Sigmoid colon (tissue), 7 donors: ENCODE measurements at places on chromosomes 11 and 22. TPM values are rescaled to one million over a fixed set of nuclear protein-coding genes. Genes with fewer than 3 reads are reported as not detected.

NRXN2 gene
- 8.4 TPM for total RNA-seq

DNA sequence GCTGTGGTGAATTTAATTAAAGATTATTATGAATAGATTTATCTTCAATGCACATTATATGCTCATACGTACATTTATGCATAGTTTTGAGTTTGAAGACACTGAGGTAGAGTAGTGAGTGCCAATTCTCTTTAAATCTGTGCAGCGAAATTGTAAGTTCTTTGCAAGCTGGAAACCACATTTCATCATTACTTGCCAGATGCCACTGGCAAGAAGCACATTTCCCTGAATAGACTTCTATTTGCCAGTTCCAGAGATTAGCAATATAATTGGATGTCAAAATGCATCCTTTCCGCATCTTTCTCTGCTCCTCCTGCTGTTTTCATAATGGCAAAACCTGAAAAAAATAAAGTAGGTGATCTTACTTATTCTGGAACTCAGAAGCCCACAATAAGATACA, 448.0 kb downstream of the LUZP2 start:
- no peak overlapping the region for H3K4me3 ChIP-seq
- no peaks in the 10 kb centered on the region for H3K27me3 ChIP-seq
- no peaks in the 10 kb centered on the region for H3K4me1 ChIP-seq
- no peak overlapping the region for H3K27ac ChIP-seq
- no peaks in the 10 kb centered on the region for H3K36me3 ChIP-seq
- no peak for DNase-seq

- H3K4me1 ChIP-seq = peaks cover 10% of the 10 kb centered on the region
- H3K27ac ChIP-seq = no peak overlapping the region
- no peaks in the 10 kb centered on the region for H3K36me3 ChIP-seq
- H3K4me3 ChIP-seq = no peak overlapping the region
- DNase-seq = no peak
Measured at GRCh38 chr22:32562916-32563315, 88.3 kb downstream of the FBXO7 start.

- H3K4me1 ChIP-seq = peaks cover 7% of the 10 kb centered on the region
- peak; percentile 71 for DNase-seq
- H3K4me3 ChIP-seq = peak within 1 kb of the TSS; percentile 75
- no peaks in the 10 kb centered on the region for H3K27me3 ChIP-seq
Measured at GRCh38 chr11:66856496-66857233, at the start of gene LRFN4. Gene LRFN4 (plus strand): TSS chr11:66857064. CDS start chr11:66857745, 681 bp downstream.

DNA sequence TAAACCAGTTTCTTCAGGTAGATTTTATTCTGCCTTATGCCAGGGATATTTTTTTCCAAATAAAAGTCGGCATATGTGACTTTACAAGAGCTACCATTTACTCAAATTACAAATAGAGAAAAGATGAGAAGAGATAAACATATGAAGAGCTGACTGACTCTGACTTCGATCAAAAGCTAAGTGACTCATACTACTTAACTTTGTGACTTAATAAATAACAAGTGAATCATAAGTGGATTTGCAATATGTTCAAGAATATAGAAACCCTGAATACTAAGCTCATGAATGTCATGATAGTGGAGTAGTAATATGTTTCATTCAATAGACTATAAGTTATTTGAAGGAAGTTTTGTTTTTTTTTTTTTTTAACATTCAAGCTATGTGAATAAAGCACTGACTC, 130.5 kb upstream of the ANO3 start:
- H3K27me3 ChIP-seq = no peaks in the 10 kb centered on the region
- H3K4me1 ChIP-seq = no peaks in the 10 kb centered on the region
- DNase-seq = no peak
- H3K4me3 ChIP-seq = no peak overlapping the region

GRCh38 chr11:93547773-93548172, 4.6 kb upstream of the SMCO4 start:
- no peaks in the 10 kb centered on the region for H3K27me3 ChIP-seq
- no peaks in the 10 kb centered on the region for H3K36me3 ChIP-seq
- DNase-seq = no peak

DNA sequence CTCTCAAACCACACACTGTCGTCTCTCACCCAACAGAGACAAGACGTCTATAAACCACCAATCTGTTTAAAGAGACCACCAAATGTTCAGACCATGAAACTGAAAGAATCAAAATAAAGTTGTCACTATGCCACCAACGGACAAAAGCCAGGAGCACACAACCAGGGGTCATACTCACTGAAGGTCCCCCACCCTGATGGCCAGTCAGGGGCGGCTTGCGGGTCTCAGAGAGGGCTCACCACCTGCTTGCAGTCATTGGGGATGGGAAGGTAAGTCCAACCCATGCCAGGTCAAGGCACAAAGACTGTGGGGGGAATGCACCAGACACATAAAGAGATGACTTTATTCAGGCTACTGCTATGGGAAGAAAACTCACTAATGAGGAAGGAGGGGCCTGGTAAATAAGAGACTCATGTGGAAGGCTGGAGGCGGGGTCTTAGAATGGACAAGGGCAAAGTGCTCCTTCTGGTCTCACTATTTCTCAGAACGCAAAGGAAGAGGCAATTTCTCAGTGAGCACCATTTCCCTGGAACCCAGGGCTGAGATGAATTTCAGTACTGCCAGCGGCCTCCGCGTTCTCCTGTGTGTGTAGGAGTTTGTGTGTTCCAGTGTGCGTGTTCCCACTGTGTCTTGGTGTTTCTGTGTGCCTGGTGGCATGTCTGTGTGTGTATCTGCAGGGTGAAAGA, 17.3 kb downstream of the SCARF2 start:
- H3K27ac ChIP-seq = no peak overlapping the region
- DNase-seq = peak; percentile 56
- H3K27me3 ChIP-seq = no peaks in the 10 kb centered on the region
- no peaks in the 10 kb centered on the region for H3K36me3 ChIP-seq
- no peak overlapping the region for H3K4me3 ChIP-seq
- peaks cover 35% of the 10 kb centered on the region for H3K4me1 ChIP-seq

DNA sequence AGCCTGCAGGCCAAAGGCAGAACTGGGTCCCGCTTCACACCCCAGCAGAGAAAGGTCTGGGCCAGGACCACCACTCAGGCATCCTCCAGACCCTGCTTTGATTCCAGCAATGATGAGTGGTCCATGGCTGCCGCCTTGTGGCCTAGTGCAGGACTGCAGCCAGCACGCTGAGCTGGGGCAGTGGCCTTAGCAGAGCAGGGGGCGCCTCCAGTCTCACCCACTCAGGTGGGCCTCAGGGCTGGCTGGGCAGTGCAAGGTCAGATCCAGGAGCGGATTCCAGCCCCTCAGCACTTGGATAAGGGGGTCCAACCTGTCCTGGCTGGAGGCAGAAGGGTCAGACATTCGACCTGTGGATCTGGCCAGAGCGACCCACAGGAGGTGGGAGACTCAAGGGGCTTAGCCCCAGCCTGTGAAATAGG, 9.6 kb upstream of the PDE2A start:
- no peak overlapping the region for H3K4me3 ChIP-seq
- peak overlapping the region; percentile 34 for H3K27ac ChIP-seq
- H3K36me3 ChIP-seq = peaks cover 18% of the 10 kb centered on the region
- peaks cover 8% of the 10 kb centered on the region for H3K4me1 ChIP-seq
- no peak for DNase-seq
- H3K27me3 ChIP-seq = peaks cover 8% of the 10 kb centered on the region

GRCh38 chr11:16801288-16801980, 63.0 kb downstream of the C11orf58 start:
- H3K4me1 ChIP-seq = no peaks in the 10 kb centered on the region
- DNase-seq = no peak
- peaks cover 6% of the 10 kb centered on the region for H3K36me3 ChIP-seq
- no peaks in the 10 kb centered on the region for H3K27me3 ChIP-seq

GRCh38 chr11:110187731-110188130, 94.5 kb downstream of the ZC3H12C start:
- H3K36me3 ChIP-seq = no peaks in the 10 kb centered on the region
- H3K4me3 ChIP-seq = no peak overlapping the region
- H3K27me3 ChIP-seq = no peaks in the 10 kb centered on the region
- DNase-seq = no peak
- H3K4me1 ChIP-seq = no peaks in the 10 kb centered on the region

GRCh38 chr22:39021552-39022250, 774 bp downstream of the APOBEC3D start:
- no peak for DNase-seq
- no peaks in the 10 kb centered on the region for H3K36me3 ChIP-seq
- peaks cover 16% of the 10 kb centered on the region for H3K4me1 ChIP-seq
- peak overlapping the region; percentile 82 for H3K27ac ChIP-seq
- peak overlapping the region; percentile 40 for H3K4me3 ChIP-seq

DNA sequence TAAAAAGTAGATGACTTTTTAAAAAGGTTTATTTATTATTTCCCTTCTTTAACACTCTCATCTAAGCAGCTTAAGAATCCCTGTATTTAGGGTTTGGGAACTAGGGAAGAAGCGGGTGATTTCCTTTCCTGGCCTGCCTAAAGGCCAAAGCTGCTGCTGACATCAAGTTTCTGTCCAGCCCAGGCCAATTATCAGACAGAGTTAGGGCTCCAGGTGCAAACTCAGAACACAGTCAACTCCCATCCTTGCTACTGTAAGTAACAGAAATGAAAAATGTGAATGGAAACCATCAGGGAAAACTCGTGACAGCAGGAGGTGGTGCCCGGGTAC, 108.9 kb downstream of the CCDC81 start:
- H3K4me3 ChIP-seq = no peak overlapping the region
- no peaks in the 10 kb centered on the region for H3K27me3 ChIP-seq
- peak overlapping the region; percentile 73 for H3K27ac ChIP-seq
- no peak for DNase-seq
- H3K4me1 ChIP-seq = no peaks in the 10 kb centered on the region
- H3K36me3 ChIP-seq = no peaks in the 10 kb centered on the region

DNA sequence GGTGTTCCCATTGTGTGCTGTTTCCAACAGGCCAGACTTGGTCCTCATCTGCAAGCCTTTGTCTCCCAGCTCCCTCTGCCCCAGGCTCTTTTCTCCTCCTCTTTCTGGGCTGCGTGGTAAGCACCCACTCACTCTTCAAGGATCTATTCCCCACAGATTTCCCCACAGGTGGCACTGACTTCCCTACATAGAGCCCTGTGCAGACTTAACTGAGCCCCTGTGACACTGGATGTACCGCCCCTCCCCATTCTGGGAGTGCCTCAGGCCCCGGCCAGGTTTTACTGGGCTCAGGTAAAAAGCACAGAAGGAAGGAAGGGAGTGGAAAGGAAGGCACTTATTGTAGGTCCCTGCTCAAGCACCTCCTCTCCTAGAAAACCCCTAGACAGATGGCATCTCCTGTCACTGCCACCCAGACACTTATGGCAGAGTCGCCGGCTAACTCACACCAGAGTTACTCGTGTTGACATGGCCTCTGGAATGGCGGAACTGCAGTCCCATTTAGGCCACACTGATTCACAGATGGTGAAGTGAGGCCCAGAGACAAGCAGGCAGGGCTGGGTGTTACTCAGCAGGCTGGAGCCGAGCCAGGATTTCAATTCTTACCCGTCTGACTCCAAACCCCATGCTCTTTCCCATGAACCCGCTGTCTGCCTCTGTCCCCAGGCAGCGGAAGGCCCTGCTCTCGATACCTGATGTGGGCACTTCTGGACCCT, 47.2 kb downstream of the LRRC32 start:
- H3K4me3 ChIP-seq = no peak overlapping the region
- no peaks in the 10 kb centered on the region for H3K27me3 ChIP-seq
- peak; percentile 47 for DNase-seq
- no peaks in the 10 kb centered on the region for H3K36me3 ChIP-seq

DNA sequence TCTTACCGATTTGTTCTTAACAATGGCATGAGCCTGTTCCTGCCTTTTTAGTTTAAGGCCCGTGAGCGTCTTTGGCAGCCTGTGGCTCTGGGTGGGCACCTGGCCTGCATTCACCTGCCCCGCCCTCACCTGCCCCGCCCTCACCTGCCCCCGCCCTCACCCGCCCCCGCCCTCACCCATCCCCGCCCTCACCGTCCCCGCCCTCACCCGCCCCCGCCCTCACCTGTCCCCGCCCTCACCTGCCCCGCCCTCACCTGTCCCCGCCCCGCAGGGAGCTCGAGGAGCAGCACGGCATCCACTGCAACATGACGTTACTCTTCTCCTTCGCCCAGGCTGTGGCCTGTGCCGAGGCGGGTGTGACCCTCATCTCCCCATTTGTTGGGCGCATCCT, 14.2 kb downstream of the GATD1 start:
- no peak for DNase-seq
- H3K4me3 ChIP-seq = no peak overlapping the region
- no peaks in the 10 kb centered on the region for H3K4me1 ChIP-seq
- no peaks in the 10 kb centered on the region for H3K27me3 ChIP-seq
- H3K36me3 ChIP-seq = peaks cover 92% of the 10 kb centered on the region
- no peak overlapping the region for H3K27ac ChIP-seq

DNA sequence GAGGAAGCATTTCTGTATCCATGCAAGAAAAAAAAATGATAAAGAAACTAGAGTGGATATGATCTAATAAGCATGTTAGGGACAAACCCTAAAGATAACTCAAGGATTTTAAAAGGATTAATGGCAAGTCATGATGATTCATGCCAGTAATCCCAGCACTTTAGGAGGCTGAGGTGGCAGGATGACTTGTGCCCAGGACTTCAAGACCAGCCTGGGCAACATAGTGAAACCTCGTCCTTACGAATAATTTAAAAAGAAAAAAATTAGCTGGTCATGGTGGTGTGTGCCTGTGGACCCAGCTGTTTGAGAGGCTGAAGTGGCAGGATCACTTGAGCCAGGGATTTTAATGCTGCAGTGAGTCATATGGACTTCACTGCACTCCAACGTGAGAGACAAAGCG, 145.5 kb upstream of the BLID start:
- H3K27me3 ChIP-seq = no peaks in the 10 kb centered on the region
- H3K4me1 ChIP-seq = no peaks in the 10 kb centered on the region
- DNase-seq = no peak
- no peak overlapping the region for H3K4me3 ChIP-seq
- H3K27ac ChIP-seq = no peak overlapping the region
